HEK293T (cell line): ENCODE measurements at places on chromosomes 16 and 17.

DNA sequence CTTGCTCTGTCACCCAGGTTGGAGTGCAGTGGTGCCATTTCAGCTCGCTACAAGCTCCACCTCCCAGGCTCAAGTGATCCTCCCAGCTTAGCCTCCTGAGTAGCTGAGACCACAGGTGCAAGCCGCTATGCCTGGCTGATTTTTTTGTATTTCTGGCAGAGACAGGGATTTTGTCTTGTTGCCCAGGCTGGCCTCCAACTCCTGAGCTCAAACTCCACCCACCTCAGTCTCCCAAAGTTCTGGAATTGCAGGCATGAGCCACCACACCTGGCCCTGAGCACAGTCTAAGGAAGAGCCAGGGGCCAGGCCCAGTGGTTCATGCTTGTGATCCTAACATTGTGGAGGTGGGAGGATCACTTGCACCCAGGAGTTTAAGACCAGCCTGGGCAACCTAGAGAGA lies 21.8 kb upstream of the BCO1 start:
- DNase-seq, result no peak

DNA sequence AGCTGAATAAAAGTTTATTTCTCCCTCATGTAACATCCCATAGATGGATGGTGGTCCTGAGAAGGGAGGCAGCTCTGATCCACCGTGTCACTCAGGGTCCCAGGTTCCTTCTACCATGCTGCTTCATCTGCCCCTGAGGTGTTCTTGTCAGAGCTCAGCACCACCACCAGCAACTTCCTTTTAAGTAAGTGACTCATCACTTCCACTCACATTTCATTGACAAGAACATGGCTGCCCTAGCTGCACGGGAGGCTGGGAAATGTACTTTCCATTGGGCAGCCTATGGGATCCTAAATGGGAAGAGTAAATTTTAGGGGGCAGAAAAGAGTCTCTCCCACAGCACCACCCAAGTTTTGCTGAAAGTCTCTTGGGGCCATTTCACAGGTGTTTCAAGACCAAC lies 134.7 kb downstream of the USP31 start:
- DNase-seq, result no peak

DNA sequence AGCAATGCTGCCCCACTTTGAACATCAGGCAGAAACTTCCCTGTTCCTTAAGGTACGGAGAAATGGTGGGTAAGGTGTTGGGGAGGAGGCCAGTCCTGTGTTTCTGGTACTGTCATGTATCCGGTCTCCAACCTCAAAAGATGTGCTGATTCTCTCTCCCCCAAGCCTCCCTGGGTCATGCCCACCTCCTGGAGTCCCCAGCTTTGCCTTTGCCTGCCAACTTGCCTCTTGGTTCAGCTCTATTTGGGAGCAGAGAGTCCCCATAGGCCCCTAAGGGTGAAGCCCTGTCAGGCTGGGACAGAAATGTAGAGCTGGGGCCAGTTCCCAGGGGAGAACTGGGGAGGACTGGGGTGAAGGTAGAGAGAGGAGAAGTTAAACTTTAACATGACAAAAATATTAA lies 1.6 kb upstream of the TBX21 start:
- DNase-seq, result no peak

- DNase-seq, result no peak
These were observed 295.7 kb upstream of the FOXF1 start for GRCh38 chr16:86214326-86215232.

DNA sequence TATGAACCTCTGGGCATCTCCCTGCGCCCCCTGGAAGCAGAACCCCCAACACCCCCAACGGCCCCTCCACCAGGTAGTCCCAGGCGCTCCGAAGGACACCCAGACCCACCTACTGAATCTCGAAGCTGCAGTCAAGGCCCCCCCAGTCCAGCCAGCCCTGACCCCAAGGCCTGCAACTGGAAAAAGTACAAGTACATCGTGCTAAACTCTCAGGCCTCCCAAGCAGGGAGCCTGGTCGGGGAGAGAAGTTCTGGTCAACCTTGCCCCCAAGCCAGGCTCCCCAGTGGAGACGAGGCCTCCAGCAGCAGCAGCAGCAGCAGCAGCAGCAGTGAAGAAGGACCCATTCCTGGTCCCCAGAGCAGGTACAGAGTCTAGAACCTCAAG lies 1.5 kb downstream of the BCL6B start:
- no peak for DNase-seq

- DNase-seq, result no peak
These were observed 4.9 kb upstream of the FZD2 start for GRCh38 chr17:44552361-44552760.

DNA sequence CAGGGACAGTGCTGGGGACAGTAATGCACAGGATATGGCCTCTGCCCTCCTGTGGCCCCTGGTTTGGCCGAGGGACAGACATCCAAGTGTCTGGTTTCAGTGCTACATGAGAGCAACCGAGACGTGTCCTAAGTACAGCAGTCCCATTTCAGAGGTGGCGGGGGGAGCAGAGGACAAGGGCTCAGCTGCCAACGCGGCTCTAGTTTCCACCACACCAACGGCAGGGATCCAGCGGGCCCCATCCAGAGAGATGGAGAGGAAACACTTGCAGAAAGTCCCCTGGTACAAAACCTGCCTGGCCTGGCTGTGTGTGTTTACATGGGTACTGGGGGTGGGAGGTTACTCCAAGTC lies 125.8 kb upstream of the SMURF2 start:
- DNase-seq, result no peak

DNA sequence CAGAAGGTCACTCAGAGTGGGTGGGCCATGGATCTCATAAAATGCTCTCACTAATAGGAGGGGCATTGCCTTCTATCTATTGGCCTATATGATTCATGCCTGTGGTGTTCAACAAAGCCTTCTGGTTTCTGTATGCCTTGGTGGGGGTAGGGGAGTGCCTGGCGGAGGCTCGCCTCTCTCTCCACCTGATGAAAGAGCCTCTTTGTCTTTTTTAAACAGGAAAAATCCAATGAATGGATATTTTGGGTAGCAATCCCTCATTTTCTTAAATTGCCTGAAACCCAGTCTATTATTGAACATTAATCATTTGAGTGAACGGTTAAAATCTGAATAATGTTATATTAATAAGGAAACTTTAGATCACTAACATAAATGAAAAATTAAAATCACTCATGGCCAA lies 90.6 kb downstream of the TOX3 start:
- no peak for DNase-seq

- no peak for DNase-seq
These were observed 7.1 kb upstream of the DCAF7 start for GRCh38 chr17:63542942-63543821.

DNA sequence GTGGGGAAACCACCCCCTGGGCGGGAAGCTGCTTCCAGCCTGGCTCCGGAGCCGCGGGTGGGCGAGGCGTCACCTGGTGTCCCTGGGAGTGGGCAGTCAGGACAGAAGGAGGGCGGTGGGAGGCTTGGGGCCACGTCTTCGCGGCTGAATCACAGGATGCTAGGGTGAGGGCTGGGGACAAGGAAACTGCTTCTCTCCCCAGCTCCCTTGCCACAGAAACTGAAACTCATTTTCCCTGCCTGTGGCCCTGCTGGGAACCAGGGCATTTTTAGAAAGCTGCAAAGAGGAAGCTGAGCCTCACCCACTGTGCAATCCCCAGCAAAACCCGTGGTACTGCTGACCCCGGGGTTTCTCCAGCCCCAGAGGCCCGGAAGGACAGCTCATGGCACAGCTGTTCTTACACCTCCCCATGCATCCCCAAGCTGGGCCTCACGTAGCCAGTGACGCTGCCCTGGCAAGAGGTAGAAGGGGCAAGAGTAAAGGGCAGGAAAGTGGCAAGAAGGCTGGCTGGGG lies 8.2 kb downstream of the RHBDF2 start:
- DNase-seq, result no peak

DNA sequence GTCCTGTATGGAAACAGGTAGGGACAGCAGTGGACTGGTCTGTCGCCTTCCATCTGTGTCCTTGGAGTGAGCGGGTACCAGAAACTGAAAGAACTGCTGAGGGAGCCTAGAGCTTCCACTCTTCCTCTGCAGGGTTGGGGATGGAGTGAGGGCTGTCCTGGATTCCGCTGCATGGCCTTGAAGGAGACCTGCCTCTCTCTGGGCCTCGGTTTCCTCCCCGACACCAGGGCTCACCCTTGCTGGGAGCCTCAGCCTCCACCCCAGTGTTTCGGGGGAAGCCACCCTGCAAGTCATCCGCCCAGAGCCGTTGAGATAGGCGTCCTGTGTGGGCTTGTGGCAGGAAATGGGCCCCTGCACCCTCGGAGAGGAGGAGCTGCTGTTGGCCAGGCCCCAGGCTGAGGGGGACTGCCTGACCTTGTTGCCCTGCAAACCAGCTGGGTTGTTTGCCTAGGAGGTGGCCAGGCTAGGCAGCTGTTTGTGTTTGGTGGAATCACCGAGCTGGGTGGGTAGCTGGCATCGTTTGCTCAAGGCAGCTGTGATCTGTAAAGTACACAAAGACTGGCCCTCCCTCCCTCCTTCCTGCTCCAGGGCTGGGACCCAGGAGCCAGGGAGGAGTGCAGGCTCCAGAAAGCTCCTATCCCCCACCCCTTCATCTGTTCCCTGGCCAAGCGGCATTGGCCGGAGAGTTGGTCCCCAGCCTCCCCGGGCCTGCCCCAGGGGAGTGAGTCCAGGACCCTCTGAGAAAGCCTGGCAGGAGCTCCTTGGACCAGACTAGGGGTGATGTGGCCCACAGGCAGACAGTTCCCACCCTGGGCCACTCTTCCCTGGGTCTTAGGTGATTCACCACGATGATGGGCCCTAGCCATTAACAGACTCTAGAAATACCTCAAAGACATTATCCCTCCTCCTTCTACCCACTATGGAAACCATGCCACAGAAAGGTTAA lies 1.3 kb downstream of the RAB37 start:
- DNase-seq, result no peak

DNA sequence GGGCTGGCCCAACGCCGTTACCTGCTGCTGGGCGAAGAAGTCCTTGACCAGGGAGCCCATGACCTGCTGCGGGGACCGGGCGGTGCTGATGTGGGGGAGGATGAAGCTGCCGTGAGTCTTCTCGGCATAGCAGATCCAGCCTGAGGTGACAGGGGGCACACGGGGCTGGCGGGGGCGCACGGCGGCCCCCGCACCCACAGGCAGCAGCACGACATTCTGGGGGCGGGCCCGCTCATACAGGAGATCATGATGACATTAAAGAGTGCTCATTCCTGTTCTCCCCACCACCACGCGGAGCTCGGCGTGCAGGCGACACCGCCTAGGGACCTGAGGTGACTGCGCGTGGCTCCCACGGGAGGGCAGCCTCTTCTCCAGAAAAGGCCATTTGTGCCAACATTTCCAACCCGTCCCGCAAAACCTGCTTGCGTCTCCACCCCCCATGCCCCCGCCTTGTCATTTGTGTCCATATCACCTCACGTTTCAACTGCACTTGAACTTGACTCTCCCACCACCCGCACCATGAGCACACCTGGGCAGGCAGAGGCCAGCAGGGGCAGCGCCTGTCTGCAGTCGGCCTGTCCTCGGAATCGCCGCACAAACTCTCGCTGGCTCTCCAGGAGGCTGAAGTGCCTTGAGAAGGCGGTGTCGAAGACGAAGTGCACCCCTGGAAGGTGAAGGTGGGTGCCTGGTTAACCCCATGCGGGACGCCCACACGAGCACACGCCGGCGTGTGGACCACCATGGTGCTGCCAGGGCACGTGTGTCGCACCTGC lies 6.4 kb downstream of the CIAO3 start:
- no peak for DNase-seq

- no peak for DNase-seq
These were observed 27.0 kb upstream of the LRRC75A start for GRCh38 chr17:16519021-16519420.

DNA sequence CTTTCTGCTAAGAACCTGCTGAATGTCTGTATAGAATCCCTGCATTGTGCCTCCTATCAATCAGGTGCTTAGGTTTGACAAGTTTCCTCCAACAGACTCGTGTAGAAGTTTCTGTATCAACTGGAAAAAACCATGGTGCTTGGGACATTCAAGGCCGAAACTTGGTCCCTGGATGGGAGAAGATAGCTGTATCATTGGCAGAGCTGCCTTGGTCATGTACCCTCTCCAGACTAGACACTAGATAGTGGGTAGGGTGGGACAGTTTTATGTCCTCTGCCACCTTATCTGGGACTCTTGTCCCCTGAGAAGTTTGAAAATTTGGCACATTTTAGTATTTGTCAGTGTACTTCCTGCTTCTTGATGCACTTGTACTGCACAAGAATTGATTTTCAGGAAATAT lies 520.8 kb downstream of the WWOX start:
- DNase-seq, result no peak

DNA sequence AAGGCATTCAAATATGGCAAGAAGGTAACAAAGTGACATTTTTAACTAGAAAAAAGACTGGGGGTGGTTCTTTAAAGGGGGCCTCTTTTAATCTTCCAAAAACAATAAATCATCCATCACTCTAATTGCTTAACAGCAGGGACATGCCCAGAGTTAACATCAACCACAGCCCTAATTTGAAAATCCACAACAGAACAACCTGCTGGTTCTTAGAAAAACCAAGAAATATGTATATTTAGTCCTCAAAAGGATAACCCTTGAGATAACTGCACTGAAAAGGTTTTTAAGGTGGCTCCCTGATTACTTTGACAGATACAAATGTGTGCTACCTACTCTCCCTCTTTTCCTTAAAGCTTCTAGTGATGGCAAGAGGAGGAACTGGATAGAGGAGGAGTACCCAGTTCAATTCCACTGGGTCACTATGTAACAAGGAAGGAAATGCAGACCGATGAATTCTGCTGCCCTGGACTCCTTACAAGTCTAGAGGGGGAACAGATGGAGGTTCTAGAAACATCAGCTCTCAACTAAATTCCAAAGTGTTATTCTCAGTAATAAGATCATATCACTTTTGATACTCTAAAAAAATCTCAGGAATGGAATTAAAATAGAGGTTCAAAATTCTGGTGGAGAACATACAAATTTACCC lies 54.3 kb downstream of the N4BP1 start:
- DNase-seq, result no peak

DNA sequence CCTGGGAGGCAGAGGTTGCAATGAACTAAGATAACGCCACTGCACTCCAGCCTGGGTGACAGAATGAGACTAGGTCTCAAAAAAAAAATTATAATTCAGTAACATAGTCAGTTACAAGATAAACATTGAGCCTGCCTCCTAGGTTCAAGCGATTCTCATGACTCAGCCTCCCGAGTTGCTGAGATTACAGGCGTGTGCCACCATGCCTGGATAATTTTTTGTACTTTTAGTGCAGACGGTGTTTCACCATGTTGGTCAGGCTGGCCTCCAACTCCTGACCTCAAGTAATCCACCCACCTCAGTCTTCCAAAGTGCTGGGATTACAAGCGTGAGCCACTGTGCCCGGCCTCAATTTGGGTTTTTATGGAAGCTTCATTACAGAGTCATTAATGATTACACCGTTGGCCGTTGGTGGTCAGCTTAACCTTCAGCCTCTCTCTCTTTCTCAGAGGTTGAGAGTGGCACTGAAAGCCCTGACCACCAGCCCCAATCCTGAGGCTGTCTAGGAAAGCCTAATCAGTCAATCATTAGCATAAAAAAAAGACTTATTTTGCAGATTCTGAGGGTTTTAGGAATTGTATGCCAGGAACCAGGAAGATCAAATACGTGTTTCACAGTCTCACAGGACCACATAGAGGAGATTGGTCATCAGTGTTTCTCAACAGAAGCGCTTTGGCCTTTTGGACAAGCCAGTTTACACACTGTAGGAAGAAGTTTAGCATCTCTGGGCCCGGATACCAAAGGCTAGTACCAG lies 1.3 kb upstream of the LRRC37A3 start:
- no peak for DNase-seq

- no peak for DNase-seq
These were observed 23.0 kb downstream of the NLRC5 start for GRCh38 chr16:57012353-57012752.
